Psoas muscle (tissue), 8 donors: ENCODE measurements at places on chromosomes 6 and 20. TPM values are rescaled to one million over a fixed set of nuclear protein-coding genes. Genes with fewer than 3 reads are reported as not detected.

ZNF318 gene
- polyA plus RNA-seq: 3.4 TPM

EPPIN gene
- not detected for polyA plus RNA-seq

SNAI1 gene
- polyA plus RNA-seq: 0.49 TPM

TBX18 gene
- 0.40 TPM for polyA plus RNA-seq

GRCh38 chr6:33204165-33204414, 365 bp upstream of the HSD17B8 start:
- DNase-seq: no peak
- no peaks in the 10 kb centered on the region for H3K27me3 ChIP-seq
- H3K4me3 ChIP-seq: peak overlapping the region; percentile 90
- H3K4me1 ChIP-seq: peaks cover 26% of the 10 kb centered on the region

DNA sequence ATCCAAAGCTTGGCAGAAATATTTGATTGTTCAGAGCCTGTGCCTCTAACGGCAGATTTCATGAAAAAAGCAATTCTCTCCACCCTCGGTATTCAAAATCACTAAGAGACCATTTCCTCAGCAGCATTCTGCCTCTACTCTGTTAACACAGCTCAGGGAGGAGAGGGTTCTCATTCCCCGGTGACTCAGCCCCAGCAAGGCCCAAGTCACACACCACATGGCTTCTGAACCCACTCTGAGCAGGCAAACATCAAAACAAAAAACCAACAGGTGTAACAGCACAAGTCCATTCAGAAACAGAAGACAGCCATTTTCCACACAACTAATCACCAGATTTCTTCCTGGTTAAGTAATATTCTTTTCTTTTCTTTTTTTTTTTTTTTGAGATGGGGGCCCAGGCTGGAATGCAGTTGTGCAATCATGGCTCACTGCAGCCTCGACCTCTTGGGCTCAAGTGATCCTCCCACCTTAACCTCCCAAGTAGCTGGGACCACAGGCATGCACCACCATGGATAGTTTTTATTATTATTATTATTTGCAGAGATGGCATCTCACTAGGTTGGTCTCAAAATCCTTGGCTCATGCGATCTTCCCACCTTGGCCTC, 55.4 kb downstream of the GFOD1 start:
- H3K27me3 ChIP-seq: no peaks in the 10 kb centered on the region
- peaks cover 31% of the 10 kb centered on the region for H3K4me1 ChIP-seq
- H3K36me3 ChIP-seq: no peaks in the 10 kb centered on the region
- no peak overlapping the region for H3K4me3 ChIP-seq
- no peak overlapping the region for H3K27ac ChIP-seq

- peak overlapping the region; percentile 2 for H3K27ac ChIP-seq
- H3K4me1 ChIP-seq: peaks cover 23% of the 10 kb centered on the region
- no peaks in the 10 kb centered on the region for H3K27me3 ChIP-seq
- DNase-seq: no peak
- no peaks in the 10 kb centered on the region for H3K36me3 ChIP-seq
Observed at GRCh38 chr6:85669735-85670194, 27.1 kb upstream of the SYNCRIP start.

GRCh38 chr6:125906158-125906998, 50.2 kb upstream of the HINT3 start:
- no peak overlapping the region for H3K27ac ChIP-seq
- H3K27me3 ChIP-seq: no peaks in the 10 kb centered on the region
- no peaks in the 10 kb centered on the region for H3K4me1 ChIP-seq
- no peak overlapping the region for H3K4me3 ChIP-seq
- no peaks in the 10 kb centered on the region for H3K36me3 ChIP-seq

- H3K4me1 ChIP-seq: no peaks in the 10 kb centered on the region
- no peaks in the 10 kb centered on the region for H3K36me3 ChIP-seq
- no peaks in the 10 kb centered on the region for H3K27me3 ChIP-seq
- no peak for DNase-seq
Observed at GRCh38 chr6:114638341-114638740, 295.5 kb upstream of the HS3ST5 start.

DNA sequence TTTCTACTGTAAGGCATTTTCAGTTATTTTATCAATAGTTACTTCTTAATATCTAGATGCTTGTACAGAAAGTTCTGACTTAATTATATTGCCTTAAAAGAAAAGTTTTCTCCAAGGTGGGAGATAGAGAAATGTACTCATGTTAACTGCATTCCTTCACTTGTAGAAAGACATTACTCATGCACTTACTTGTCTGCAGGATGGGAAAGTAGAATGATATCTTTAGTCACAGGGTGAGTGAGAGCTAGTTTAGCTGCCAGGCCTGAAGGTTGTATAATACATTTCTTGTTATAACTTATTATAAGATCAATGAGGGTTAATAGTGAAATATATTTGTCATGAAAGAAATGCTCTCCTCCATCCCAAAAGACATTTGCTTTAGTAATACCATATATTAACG, 92.1 kb downstream of the CRYBG1 start:
- no peak overlapping the region for H3K4me3 ChIP-seq
- no peaks in the 10 kb centered on the region for H3K27me3 ChIP-seq
- no peaks in the 10 kb centered on the region for H3K4me1 ChIP-seq
- no peaks in the 10 kb centered on the region for H3K36me3 ChIP-seq

GRCh38 chr6:84002226-84002625, 31.3 kb upstream of the MRAP2 start:
- no peaks in the 10 kb centered on the region for H3K36me3 ChIP-seq
- no peak overlapping the region for H3K27ac ChIP-seq
- H3K4me1 ChIP-seq: no peaks in the 10 kb centered on the region
- no peaks in the 10 kb centered on the region for H3K27me3 ChIP-seq
- no peak for DNase-seq
- no peak overlapping the region for H3K4me3 ChIP-seq

DNA sequence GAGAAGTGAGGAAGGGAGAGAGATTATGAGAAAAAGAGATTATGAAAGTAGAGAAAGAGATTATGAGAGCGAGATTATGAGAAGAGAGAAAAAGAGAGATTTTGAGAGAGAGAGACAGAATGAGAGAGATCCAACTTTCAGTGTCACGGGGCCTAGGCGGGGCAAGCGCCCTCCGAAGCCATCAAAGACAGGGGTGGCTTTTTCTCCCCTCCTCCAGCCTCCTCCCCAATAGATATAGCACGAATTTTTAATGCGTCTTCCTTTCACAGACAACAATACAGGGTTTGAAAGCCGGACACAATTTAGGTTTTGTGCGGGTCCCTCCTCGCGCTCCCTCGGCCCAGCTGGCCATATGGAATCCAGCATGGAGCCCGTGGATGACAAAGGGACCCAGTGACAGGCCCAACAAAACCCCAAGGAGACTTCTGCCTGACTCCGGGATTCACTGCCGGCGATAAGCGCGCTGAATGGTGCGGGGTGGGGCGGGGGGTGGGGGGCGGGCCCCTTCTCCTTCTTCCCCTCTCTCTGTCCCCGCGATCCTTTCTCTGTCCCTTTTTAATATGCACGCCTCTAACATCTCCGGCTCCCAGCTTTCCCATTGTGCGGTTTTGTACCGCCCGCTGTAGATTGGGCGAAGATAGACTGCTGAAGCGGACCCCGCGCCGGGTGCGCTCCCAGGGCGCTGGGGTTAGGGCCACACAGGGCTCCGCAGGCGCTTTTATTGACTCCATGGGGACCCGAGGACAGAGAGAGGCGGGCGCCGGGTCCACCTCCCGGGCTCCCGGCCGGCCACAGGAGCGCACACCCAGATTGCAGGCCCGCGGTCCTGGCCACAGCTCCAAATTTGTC, 5.4 kb downstream of the NKX2-2 start:
- no peak for DNase-seq
- H3K4me1 ChIP-seq: peaks cover 37% of the 10 kb centered on the region
- no peaks in the 10 kb centered on the region for H3K36me3 ChIP-seq
- peaks cover 79% of the 10 kb centered on the region for H3K27me3 ChIP-seq
- H3K4me3 ChIP-seq: no peak overlapping the region

DNA sequence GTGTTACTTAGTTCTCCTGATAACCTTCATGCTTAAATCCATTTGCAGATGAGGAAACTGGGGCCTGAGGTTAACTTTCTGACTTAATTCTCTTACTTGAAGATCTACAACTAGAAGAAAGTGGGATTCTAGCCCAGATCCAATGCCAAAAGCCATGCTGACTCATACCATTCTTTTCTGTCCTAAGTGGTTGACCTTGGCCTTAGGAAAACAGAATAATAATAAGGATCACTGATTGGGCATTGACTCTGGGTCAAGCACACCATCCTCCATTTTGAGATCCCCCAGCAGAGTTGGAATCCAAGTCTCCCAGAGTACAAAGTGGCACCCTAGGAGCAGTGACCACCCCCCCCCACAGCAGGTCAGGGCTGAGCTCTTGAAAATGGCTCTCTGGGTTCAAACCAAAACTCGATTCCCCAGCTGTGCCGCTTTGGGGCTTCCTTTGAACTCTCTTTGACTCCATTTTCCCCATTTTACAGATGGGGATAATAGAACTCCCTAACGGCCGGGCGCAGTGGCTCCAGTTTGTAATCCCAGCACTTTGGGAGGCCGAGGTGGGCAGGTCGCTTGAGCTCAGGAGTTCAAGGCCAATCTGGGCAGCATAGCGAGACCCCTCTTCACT, 12.8 kb upstream of the ZNF217 start:
- H3K4me3 ChIP-seq: no peak overlapping the region
- no peaks in the 10 kb centered on the region for H3K36me3 ChIP-seq
- H3K4me1 ChIP-seq: peaks cover 3% of the 10 kb centered on the region

- no peaks in the 10 kb centered on the region for H3K36me3 ChIP-seq
- H3K27ac ChIP-seq: no peak overlapping the region
- H3K27me3 ChIP-seq: no peaks in the 10 kb centered on the region
- no peak for DNase-seq
Observed at GRCh38 chr20:53617791-53618489, 24.3 kb upstream of the ZNF217 start.

DNA sequence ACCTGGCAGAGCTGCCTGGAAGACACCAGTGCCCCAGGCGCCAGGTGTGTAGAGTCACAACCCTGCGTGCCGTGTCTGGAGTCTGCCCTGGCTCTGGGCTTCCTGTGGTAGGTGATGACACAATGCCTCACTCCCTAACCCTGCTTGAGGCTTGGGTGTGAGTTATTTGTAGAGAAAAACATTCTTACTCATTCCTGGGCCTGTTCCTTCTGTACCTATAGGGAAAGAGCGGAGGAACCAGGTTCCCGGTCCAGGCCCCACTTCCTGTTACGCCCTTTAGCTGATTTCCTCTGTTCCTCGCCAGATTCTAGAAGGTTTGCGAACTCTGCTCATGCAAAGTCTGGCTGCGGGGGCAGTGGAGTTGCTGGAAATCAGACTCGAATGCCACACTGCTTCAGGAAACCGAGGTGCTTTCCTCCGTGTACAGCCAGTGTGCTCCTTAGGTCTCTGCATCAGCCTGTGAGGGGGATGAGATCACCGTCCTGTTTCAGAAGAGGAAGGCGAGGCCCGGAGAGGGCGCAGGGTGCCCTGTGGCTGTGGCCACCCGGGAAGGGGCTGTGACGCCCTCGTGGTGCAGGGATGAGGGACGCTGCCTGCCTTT, 67.1 kb upstream of the DUSP22 start:
- H3K4me3 ChIP-seq: no peak overlapping the region
- H3K27ac ChIP-seq: no peak overlapping the region
- H3K4me1 ChIP-seq: no peaks in the 10 kb centered on the region
- no peaks in the 10 kb centered on the region for H3K27me3 ChIP-seq

GRCh38 chr6:4212588-4212987, 77.2 kb upstream of the ECI2 start:
- H3K4me1 ChIP-seq: peaks cover 20% of the 10 kb centered on the region
- no peaks in the 10 kb centered on the region for H3K27me3 ChIP-seq
- H3K36me3 ChIP-seq: no peaks in the 10 kb centered on the region
- no peak for DNase-seq

DNA sequence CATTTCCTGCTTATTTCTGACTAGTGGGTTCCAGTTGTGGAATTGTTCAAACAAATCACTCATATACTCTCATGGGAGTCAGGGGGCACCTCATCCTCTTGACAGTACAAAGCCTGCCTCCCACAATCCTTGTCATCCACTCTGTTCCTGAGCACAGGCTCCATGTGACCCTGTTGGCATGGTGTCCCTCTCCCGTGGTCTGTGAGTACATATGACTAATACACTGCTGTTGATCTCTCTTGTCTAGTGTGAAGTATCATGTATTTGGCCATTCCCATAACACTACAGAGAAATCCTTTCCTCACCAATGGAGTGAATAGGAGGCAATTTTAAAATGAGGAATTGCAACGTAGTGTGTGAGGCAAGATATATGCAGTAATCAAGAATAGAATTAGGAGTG, 185.3 kb downstream of the OGFRL1 start:
- DNase-seq: peak; percentile 49
- no peak overlapping the region for H3K27ac ChIP-seq
- no peaks in the 10 kb centered on the region for H3K27me3 ChIP-seq
- no peaks in the 10 kb centered on the region for H3K36me3 ChIP-seq
